ENCODE measurements at places on chromosomes 1 and 21.

- no peak for DNase-seq
Measured at GRCh38 chr1:162910161-162910560, 49.2 kb upstream of the CCDC190 start.

DNA sequence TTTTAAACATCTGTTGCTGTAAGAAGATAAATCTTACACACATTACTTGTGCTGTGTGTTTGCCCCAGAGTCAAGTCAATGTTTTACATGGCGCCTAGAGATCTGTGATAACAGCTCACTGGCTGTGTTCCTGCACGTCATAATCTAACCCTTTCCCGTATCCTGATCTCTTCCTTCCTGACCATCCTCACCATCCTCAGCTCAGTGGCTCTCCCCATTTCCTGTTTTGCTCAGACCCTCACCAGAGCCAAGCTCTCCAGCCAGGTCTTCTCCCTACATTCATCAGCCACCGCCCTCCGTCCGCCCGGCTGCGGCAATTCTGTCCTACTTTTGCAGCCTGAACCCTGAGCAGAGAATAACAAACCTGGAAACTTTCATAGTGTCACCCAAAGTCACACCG lies 824.7 kb downstream of the USP25 start:
- DNase-seq, result no peak

GRCh38 chr1:233326811-233327650 lies 493 bp upstream of the MAP3K21 start:
- DNase-seq, result peak; percentile 88

DNA sequence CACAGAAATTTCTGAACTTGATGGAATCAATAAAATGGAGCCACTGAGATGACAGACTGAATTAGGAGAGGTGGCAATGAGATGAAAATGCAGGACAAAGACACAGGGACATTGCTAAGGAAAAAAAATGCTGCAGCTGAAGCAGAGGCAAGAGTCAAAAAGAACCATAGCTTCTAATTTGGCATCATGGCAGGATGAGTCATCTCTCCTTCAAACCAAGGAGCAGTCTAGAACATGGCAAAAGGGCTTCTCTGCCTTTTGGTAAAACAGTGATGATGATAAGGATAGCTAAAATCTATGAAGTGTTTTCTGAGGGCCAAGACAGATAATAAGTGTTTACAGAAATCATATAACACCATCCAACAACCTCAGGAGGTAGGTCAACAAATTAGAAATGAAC lies 16.8 kb downstream of the SLC19A2 start:
- no peak for DNase-seq

- no peak for DNase-seq
Measured at GRCh38 chr1:105608713-105609112, 1447.8 kb upstream of the PRMT6 start.

DNA sequence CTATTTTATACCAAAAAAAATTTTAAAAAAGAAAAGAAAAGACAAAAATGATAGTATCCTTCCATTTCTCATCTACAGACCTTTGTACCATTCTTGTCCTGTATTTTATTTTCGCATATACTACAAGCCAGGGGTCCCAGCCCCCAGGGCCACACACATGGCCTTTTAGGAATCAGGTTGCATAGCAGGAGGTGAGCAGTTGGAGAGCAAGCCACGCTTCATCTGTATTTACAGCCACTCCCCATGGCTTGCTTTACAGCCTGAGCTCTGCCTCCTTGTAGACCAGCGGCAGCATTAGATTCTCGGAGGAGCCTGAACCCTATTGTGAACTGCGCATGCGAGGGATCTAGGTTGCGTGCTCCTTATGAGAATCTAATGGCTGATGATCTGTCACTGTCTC lies 39.8 kb downstream of the RASSF5 start:
- no peak for DNase-seq

- DNase-seq, result no peak
Measured at GRCh38 chr1:109815809-109816174, 52.1 kb upstream of the EPS8L3 start.

- peak; percentile 17 for DNase-seq
Measured at GRCh38 chr1:150765296-150765976, at the start of gene CTSS. TSS of gene CTSS (minus strand) at chr1:150765778. CDS start at chr1:150764763, 1,015 bp downstream.

- no peak for DNase-seq
Measured at GRCh38 chr1:39509360-39510009, 18.0 kb downstream of the BMP8A start.

DNA sequence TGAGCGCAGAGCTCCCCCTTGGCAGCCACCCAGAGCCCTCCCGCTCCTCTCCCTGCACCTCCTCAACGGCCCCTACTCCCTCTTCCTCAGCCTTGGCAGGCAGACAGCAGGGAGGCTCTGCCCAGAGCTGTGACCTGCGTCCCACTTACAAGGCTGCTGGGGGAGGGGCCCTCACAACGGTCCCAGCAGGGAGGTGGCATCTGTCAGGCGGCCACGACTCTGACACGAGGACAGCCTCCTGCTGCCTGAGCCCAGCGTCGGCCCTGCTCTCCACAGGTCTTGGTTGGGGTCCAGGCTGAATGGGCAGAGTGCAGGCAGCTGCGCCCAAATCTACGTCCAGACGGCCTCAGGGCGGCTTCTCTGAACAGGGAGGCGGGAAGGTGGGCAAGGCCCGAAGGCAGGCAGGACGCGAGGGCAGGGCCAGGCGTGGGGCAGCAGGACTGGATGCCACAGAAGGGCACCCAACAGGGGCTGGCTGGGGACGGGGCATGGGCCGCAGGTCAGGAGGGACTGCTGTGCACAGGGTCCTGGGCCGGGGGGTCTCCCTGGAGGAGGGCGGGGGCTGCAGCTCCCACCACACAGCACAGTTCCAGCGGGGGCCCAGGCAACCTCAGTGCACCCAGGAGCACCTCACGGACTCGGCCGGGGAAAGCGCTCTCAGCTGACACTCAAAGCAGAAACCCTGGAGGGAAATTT lies 7.5 kb downstream of the SLC19A1 start:
- DNase-seq, result no peak

DNA sequence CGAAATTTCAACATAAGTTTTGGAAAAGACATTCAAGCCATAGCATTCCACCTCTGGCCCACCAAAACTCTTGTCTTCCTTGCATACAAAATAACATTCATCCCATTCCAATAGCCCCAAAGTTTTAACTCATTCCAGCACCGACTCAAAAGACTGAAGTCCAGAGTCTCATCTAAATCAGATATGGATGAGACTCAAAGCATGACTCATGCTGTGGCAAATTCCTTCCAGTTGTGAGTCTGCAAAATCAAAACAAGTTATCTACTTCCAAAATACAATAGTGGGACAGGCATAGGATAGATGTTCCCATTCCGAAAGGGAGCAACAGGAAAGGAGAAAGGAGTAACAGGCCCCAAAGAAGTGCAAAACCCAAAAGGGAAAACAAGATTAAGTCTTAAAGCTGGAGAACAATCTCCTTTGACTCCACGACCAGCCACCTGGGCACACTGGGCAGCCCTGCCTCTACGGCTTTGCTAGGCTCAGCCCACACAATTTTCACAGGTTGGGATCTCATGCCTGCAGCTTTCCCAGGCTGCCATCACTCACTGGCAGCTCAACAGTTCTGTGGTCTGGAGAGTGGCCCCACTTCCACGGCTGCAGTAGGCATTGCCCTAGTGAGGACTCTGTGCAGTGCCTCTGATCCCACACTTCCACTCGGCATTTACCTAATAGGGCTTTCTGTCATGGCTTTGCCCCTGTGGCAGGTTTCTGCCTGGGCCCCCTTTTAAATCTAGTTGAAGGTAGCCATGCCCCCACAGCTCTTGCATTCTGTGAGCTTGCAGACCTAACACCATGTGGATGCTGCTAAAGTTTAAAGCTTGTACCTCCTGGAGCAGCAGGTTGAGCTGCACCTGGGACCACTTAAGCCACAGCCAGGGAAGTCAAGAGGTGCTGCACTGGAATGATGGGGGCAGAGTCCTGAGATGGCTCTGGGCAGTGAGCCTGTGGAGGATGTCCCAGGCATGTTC lies 51.0 kb downstream of the RUNX3 start:
- no peak for DNase-seq

GRCh38 chr21:43731476-43731875 lies 12.5 kb downstream of the PDXK start:
- no peak for DNase-seq

GRCh38 chr1:34396042-34396441 lies 219.3 kb downstream of the C1orf94 start:
- no peak for DNase-seq

- no peak for DNase-seq
Measured at GRCh38 chr1:146021050-146021445, 487 bp downstream of the HJV start.

DNA sequence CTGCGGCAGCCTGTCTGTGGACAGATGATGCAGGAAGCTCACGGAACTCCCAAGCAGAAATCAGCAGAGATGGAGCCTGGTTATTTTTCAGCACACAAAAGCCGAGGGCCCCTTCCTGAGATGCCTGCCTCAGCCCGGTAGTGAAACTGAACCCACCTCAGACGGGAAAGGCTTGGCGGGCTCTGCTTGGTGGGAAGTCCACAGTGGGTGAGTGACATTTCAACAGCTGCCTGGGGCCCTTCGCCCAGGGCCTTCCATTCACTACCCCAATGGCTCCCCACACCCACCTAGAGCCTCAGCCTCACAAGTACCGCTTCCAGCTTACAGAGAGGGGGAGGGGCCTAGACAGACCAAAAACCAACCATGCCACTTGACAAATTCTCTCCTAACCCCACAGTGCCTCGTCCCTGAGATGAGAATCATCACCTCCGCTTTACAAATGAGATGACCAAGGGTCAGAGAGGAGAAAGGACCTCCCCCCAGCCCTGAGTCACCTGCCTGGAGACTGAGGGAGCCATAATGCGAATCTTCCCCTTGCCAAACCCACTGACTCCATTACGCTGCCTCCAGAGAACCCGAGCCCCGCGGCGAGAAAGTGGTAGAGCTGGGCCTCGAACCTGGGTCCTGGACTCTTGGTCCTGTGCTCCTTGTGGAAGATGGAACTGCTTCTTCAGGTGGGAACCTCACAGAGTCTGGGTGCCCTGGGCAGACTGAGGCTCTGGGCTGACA lies 3.4 kb upstream of the ECE1 start:
- DNase-seq, result peak; percentile 72

DNA sequence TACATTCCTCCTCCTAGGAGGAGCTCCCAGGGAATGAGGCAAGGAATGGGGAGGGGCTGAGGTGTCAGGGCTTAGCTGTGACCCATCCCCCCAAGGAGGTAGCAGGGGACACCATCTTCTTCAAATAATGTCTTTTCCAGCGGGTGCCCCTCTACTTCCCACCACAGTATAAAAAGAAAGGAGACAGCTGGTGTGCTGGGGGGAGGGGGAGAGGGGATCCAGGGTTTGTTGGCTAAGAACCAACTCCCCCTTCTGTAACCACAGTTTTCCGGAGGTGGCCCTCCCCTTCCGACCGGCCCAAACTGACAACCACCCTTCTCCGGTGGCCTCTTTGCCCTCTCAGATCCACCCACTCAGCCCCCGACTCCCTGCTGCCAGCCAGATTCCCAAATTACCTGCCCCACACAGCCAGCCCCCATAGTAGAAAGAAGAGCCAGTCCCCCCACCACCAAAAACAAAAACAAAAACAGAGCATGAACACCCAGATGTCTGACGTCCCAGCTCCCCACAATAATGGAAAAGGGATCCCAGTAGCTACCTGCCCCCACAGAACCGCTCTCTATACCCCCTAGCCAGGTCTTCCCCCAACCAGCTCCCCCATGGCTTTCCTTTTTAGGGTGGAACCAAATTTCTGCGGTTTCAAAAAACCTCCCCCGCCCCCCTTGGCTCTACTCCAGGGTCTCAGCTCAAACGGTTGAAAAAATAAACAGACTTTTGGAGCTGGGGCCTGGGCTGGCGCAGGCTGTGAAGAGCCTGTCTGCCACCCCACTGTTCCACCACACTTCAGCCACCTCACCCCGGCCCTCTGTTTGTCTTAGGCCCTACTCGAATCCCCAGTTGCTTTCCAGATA lies 2.1 kb downstream of the ARHGEF2 start:
- DNase-seq, result no peak

DNA sequence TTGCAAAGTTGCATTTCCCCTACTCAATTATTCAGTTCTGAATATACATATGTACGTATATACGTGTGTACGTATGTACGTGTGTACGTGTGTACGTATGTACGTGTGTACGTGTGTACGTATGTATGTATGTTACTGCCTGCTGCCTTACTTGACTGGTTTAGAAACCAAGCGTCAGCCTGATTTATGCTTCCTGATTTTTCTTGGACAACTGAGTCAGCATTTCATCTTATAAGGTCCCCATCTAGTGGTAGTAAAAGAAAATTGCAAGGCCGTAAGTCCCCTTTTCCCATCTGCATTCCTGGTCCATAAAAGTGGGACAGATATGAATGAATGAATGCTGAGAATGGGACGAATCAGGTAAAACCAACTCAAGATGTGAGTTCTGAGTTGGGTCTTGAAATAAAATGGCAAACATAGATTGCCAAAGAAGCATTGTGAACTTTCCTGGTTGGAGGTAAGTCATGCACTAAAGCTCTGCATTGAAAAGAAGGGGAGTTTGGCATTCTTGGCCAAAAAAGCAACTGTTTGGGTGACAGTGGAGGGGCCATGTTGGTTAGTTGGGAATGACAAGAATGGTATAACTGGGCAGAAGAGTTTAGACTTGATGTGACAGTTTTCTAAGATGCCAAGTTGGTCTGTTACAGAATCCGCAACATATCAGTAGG lies 76.4 kb upstream of the DNAH14 start:
- no peak for DNase-seq

All from memory B cell (primary cell).